ENCODE measurements at places on chromosomes 4 and X.

- DNase-seq, result no peak
Observed at GRCh38 chrX:149949743-149950436, 11.6 kb upstream of the EOLA2 start.

GRCh38 chrX:149630681-149631233 lies 835 bp downstream of the TMEM185A start:
- DNase-seq, result no peak

GRCh38 chr4:37225778-37226177 lies 18.8 kb upstream of the NWD2 start:
- no peak for DNase-seq

- DNase-seq, result no peak
Observed at GRCh38 chr4:797066-797465, 28.9 kb downstream of the CPLX1 start.

DNA sequence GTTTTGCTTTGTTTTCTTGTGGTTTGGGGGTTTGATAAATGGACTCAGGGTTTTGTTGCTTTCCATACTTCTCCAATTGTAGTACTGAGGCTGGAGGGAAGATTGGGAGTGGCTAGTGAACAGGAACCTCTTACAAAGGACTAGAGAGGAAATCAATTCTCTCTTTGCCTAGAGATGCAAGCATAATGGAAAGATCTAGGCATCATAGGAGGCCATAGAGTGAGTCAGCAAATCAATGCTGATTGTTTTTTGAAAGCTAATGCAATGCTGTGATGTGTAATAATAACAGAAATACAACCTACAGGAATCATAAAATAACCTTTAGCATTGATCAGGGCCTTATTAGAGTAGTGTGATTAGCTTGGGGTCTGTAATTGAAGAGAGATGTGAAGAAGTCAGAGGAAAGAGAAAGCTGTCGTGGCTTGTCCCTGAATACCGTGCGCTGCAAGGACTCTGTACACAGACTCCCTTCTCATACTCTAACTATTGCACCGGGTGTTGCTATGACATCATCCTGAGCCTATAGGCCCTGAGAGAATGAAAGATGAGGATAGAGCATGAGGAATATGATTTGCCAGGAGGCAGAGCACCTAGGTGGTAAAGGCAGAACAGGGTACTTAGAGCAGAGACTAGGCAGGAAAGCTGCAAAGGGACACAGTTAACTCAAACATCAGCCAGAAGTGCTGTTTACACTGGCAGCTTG lies 29.3 kb upstream of the GPR101 start:
- no peak for DNase-seq

- DNase-seq, result no peak
Observed at GRCh38 chr4:41339812-41340809, 83.4 kb downstream of the UCHL1 start.

DNA sequence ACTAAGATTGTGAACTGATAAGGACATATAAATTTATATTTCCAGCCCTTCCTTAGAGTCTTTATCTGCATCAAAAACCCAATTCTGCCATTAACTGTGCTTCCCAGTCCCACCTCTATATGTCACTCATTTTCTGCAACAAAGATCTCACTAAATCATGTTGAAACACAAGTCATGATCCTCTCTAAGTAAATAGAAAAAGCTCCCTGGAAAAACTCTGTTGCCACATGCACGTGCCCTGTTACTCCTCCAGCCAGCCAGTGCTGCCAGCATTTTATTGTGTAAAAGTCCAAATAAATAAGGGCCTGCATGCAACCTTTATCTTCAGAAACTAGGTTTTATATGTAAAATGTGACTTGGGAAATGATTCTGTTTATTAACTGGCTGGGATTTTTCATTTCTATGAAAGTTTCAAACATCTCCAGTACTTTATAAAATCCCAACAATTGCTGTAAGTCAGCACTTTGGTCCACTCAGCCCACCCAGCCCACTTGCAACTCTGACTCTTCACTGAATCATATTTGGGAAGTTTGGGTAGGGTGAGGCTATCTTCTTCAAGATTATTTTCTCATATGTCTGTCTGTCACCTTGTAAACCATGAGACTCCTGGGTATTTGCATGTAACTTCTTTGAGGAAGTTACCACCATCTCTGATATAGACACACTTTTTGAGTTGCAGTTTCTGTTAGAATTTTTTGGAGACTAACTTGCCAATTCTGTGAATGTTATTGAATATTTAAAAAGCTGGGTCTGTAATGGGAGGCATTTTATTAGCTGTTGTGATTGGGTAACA lies 40.0 kb upstream of the SMARCA5 start:
- DNase-seq, result no peak

GRCh38 chrX:66021765-66022631 lies 17.9 kb downstream of the VSIG4 start:
- DNase-seq, result no peak

- no peak for DNase-seq
Observed at GRCh38 chrX:10087391-10087790, 69.4 kb upstream of the CLCN4 start.

- no peak for DNase-seq
Observed at GRCh38 chr4:158006990-158007389, 165.8 kb downstream of the GASK1B start.

- DNase-seq, result no peak
Observed at GRCh38 chr4:77703666-77704065, 98.0 kb downstream of the CXCL13 start.

GRCh38 chr4:44538534-44538933 lies 89.9 kb upstream of the KCTD8 start:
- DNase-seq, result no peak

GRCh38 chr4:185738038-185738552 lies 73.9 kb downstream of the SORBS2 start:
- DNase-seq, result no peak

- no peak for DNase-seq
Observed at GRCh38 chr4:175841366-175841765, 29.3 kb upstream of the GPM6A start.

Data from stimulated activated CD8-positive, alpha-beta memory T cell treated with anti-CD3 and anti-CD28 coated beads, Interleukin-4, amount 100 ng/mL, for 4 hours (primary cell).